ENCODE measurements at places on chromosomes 11 and 22.

DNA sequence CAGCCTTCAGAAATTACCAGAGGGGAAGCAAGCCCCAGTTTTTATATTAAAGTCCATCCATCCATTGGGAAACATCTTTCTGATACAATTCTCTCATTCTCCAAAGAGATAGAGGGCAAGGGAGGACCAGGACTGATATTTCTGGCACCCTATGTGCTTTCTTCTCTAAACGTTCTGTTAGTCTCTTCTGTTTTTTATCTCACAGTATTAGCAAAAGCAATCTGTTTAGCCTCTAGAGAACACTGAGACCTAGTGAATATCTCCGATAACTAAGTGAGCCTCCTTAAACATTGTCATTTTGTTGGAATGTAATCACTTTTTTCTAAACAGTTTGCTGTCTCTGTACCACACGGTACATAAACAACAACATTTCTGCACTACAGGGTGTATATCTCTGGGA lies 464.6 kb downstream of the JRKL start:
- DNase-seq: no peak

- DNase-seq: no peak
These were observed 15.6 kb upstream of the OR51L1 start for GRCh38 chr11:4979036-4979435.

GRCh38 chr11:76889411-76889975 lies 28.8 kb downstream of the ACER3 start:
- DNase-seq: no peak

- no peak for DNase-seq
These were observed 9.7 kb upstream of the CENATAC start for GRCh38 chr11:118988280-118988679.

DNA sequence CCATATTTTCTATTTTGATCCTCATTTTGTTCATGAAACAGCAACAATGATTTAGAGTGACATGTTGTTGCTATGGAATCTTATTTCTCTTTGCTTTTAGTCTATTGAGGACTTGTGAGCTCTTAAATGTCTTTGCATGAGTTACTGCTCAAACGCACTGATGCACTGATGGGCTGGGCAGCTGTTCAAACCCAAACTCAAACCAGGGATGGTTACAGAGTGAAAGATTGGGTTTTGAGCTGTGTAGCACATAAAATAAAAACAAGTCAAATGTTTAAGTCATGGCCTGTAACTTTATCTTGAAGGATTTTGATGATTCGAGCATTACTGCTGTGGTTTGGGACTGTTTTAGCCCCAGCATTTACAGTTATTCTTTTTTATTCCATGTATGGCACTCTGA lies 20.1 kb upstream of the NCAM1 start:
- no peak for DNase-seq

DNA sequence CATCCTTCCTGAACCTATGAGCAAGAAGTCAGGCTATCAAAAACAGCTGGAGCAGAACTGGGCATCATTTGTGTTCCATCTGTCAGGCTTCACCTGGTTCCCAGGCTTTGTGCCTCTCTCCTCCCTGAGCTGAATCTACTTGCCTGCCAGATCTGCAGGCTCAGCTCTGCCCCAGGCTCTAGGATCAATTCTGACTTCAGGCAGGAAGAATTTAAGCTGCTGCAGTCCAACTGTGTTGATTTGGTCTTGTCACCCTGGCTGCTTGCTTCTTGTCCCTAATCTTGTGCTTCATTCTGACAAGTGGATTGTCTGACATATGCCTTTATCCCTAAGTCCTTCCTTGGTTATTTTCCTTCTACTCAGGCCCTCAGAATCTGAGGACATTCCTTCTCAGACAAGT lies 31.6 kb upstream of the CADM1 start:
- DNase-seq: no peak

- DNase-seq: no peak
These were observed 40.2 kb downstream of the TBX1 start for GRCh38 chr22:19800761-19801244.
